Tibial artery (tissue), 4 donors: ENCODE measurements at places on chromosomes 3 and 15.

- DNase-seq = no peak
Measured at GRCh38 chr3:64627471-64628321, 60.1 kb downstream of the ADAMTS9 start.

- DNase-seq = no peak
Measured at GRCh38 chr3:72183489-72183888, 398.5 kb upstream of the PROK2 start.

DNA sequence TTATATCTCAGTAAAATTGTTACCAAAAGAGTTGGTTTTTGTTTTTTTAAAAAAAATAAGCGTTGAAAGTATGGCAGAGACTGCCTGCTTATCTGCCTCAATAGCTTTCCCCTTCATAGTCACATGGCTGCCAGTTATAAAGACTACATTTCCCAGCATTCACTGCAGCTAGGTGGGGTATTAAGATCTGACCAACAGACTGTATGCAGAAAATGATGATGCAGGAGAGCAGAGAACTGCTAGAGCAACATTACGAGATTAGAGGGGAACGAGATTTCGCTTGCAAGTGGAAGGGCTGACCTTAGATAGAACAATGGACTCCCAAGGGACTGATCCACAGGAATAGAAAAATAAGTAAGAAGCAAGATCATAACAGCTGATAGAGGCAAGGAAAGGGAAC, 14.3 kb downstream of the RHOA start:
- no peak for DNase-seq

DNA sequence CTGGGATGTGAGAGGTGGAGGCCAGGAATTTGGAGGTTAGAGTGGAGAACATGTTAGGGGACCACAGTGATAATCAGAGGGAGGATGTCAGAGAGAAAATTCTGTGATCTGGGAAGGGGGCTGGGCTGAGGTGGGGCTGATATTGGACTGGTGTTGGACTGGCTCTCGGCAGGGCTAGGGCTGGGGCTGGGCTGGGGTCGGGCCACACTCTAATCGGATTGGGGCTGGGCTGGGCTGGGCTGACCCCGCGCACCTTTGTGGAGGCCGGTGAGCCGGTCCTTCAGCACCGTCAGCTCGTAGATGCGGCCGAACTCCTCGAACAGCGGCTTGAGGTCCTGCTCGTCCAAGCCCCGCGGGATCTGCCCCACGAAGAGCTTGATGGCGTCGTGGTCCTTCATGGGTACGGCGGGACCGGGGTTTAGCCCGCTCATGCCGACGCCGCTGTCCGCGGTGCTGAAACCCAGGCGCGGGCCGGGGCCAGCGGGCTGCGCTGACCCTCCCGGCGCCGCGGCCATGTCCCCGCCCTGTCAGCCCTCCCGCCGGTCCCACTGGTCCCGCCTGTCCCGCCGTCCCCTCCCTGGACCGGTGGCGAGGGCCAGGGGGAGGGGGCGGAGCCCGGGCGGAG, 485 bp downstream of the CELF6 start:
- peak; percentile 47 for DNase-seq

DNA sequence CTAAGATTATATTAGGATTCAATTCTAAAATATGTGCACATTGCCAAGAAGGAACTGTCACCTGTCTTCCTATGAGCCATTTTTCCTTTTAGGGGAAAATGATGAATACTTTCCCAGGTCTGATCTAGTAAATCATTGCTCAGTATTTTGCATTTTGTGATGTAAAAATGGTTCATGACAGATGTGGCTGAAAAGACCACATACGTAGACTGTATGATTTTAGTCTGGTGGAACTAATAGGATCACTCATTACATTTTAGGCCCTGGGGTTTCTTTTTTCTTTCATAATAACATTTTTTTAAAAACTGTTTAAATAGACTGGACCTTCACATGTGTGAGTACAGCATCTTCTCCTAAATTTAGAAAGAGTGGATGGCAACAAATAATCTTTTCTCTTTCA, 201.7 kb upstream of the MLF1 start:
- DNase-seq = no peak

- no peak for DNase-seq
Measured at GRCh38 chr3:112908252-112908651, 61.6 kb upstream of the CD200R1L start.

DNA sequence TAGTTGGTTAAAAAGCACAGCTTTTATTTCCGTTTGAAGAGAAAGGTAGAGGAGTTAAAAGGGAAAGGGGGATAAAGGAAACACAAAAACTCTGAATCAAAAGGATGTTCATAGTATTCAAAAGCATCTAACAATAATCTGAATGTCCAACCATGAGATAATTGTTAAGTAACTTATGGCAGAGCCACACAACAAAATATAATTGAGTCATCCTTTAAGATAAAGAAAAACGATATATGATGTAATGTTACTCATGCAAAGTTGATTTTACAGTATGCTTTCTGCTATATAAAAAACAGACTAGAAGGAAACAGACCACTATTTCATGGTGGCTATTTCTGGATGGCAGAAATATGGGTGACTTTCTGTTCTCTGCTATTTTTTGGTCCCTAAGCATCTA, 3.9 kb downstream of the XPC start:
- DNase-seq = no peak

DNA sequence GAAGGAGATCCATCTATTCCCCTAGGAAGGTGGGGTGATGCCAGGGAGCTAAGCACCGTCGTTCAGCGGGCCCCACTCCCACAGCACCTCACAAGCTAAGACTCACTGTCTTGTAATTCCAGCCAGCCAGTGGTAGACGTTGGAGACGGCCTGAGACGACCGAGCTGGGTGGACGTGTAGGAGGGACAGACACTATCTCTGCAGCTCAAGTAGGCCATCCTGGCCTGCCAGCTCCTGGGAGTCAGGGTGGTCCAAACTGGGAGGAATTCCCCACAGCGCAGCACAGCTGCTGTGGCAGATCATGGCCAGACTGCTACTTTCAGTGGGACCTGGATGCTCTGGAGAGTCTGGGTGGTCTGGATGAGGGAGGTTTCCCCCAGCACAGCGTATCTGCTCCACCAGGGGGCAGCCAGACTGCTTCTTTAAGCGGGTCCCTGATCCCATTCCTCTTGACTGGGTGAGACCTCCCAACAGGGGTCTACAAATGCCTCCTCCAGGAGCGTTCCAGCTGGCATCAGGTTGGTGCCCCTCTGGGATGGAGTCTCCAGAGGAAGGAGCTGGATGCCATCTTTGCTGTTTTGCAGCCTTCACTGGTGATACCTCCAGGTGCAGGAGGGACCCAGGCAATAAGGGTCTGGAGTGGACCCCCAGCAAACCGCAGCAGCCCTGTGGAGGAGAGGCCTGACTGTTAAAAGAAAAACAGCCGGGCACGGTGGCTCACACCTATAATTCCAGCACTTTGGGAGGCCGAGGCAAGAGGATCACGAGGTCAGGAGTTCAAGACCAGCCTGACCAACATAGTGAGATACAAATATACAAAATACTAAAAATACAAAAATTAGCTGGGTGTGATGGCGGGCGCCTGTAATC, 27.6 kb downstream of the GNB5 start:
- DNase-seq = no peak

GRCh38 chr15:42493679-42494078, 1.8 kb upstream of the SNAP23 start:
- DNase-seq = no peak

DNA sequence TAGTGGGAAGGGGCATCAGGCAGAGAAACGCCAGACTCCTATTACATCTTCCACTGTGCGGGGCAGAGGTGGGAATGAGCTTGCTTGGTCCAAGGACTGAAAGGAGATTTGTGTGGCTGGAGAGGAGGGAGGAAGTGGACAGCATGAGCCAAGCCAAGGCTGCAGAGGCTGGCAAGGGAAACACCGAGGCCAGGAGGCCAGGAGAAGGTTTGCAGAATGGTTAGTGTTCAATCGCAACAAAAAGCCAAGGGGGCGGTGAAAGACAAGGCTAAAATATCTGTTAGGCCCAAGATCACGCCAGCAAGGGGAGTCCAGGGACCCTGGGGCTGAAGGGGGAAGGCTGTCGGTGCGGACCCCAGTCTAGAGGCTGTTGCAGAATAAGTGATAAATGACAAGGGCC, 75.8 kb downstream of the CPN2 start:
- peak; percentile 78 for DNase-seq

DNA sequence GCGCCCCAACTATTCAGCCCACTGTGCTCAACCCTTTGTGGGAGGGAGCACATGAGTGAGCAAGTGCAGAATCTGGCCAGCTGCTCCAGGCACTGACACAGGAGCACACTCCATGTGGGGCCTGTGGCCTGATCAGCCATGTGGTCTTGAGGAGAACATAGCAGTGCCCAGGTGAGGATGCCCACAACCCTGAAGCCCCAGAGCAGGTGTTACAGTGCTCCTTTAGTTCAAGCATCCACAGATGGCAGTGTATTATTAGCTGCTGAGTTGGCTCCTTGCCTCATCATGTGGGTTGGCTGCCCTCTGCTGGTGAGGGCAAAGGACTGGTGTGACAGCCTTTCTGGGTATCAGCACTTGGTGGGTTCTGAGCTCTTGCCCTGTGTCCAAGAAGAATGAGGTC, 1588.2 kb downstream of the SI start:
- DNase-seq = no peak

GRCh38 chr3:31384117-31384516, 148.6 kb upstream of the STT3B start:
- DNase-seq = no peak

- DNase-seq = no peak
Measured at GRCh38 chr3:123344175-123344906, 104.5 kb downstream of the ADCY5 start.

- no peak for DNase-seq
Measured at GRCh38 chr3:136620436-136620835, 131.7 kb downstream of the STAG1 start.

GRCh38 chr3:43814461-43814860, 123.7 kb downstream of the ABHD5 start:
- no peak for DNase-seq

DNA sequence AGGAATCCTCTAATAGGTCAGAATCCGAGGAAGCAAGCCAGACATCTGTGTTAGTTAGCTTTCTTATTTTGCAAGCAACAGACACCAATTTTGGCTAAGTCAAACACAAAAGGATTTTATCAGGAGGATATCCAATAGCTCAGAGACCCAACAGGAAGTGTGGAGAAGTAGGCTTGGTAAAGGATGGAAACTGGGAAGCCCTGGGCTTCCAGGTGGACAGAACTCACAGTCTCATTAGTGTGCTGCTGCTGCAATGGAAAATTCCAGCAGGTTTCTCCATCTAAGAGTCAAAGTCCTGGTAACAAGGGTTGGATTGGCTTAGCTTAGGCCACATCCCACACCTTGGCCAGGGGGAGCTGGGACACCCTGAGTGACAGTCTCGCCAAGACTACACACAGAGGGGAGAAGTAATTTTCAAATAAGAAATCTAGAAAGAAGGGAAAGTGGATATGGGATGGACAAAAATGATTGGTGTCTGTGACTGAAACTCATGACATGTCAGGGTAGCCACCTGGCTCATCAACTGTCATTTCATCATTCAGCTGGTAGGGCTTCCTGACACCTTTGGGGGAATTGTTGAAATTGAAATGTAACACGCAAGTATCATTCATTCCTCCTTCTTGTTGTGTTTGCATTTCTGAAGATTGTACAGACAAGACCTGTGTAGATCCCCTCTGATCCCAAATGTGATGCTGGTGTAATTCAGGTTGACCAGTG, 158.6 kb downstream of the THSD4 start:
- DNase-seq = no peak

- no peak for DNase-seq
Measured at GRCh38 chr3:90018779-90019178, 911.4 kb downstream of the EPHA3 start.

DNA sequence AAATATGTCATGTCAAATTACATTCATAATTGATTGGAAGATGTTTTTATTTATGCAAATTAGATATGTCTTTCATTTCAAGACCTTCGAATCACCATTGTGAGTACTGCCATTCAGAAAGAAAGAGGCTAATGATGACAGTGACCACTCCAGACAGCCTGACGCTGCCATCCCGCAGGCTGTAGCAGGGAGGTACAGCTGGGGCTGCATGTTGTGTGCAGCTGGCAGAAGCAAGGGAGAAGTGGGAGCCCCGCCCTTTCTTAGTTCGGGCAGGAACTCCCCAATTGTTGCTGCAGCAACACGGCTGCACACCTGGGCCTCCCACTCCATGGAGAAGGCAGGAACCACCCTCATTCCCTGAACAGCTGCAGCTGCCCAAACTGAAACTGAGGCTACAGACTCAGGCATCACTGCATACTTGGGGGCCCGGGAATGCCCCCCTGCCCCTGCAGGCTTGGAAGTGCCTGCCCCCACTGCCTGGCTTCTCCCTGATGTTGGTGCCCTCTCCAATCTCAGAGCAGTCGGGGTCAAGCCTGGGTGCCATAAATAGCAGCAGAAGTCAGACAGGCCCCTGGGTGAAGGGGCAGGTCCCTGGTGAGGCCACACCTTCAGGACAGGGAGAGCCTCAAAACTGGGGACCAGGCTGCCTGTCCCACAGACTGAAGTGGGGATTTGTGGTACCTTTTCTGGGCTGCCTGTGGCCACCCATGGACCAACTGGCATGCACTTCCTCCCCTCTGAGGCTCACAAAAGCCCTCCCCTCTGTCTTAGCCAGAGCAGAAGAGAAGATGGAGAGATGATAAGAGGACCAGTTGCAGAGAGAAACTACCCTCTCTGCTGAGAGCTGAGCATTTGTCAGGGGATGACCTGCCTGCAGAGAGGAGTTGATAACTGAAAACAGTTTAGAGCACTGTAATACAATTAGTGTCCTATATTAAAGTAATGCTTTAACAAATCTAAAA, 964.6 kb downstream of the SI start:
- DNase-seq = no peak

- no peak for DNase-seq
Measured at GRCh38 chr3:175521406-175521805, 662.3 kb downstream of the NAALADL2 start.

DNA sequence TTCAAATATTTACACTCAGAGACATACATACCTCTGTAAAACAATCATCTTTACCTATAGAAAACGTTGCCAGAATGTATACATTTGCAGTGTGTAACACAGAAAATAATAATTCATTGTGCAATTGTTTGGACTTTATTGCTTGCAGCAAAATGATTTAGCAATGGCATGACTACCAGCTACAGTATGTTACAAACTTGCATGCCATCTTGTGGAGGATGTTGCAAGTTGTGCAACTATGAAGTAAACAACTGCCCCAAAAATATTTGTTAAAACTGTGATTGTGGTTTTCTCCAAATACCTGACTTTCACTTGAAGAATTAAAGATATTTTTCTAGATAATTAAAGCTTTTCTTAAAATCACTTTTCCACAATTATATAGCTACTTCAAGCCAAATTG, 27.1 kb upstream of the C3orf49 start:
- no peak for DNase-seq

DNA sequence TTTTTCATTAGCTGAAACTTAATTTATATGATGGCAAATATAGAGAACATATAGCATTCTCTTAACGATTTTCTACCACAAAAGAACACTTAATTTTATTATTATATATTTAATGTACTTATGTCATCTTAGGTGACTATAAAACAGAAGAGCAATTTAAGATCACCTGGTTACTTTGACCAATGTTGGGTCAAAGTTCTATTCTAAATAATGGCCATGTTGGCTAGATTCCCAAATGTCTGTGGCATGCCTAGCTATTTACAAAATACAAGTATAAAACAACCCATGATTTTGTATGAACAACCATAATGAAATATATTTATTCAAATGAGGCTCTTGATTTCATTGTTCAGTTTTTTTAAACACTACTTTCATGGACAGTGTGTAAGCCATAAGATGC, 200.9 kb downstream of the MCTP2 start:
- no peak for DNase-seq

GRCh38 chr3:109225516-109225915, 89.0 kb downstream of the C3orf85 start:
- DNase-seq = no peak

- DNase-seq = no peak
Measured at GRCh38 chr3:130081351-130081881, at the start of gene ALG1L2. ALG1L2 (plus strand) TSS chr3:130081831; CDS start chr3:130082017, 186 bp downstream.
